Gastrocnemius medialis (tissue), 4 donors: ENCODE measurements at places on chromosomes 13 and 19.

GRCh38 chr19:9868983-9869617 lies 34.0 kb downstream of the PIN1 start:
- DNase-seq, result no peak

DNA sequence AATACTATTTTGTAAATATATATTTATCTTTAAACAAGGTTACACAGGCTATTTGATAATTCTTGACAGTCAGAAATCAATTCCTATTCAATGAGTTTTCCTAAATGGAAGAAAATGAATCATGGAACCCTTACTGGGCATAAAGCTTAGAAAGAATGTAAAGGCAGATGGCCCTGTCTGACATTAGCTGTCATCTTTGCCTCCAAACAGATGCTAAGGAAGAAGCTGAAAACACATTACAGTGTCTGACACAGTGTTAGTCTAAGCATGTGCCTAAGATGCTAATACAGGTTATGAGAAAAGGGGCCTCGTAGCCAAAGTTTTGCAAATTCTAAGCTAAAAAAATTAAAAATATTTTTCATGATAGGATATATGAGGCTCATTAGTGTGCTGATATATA lies 112.8 kb downstream of the ITGBL1 start:
- no peak for DNase-seq

GRCh38 chr19:28184997-28185396 lies 1028.0 kb downstream of the UQCRFS1 start:
- no peak for DNase-seq

- peak; percentile 61 for DNase-seq
Observed at GRCh38 chr19:4722671-4723594, 709 bp downstream of the DPP9 start.

DNA sequence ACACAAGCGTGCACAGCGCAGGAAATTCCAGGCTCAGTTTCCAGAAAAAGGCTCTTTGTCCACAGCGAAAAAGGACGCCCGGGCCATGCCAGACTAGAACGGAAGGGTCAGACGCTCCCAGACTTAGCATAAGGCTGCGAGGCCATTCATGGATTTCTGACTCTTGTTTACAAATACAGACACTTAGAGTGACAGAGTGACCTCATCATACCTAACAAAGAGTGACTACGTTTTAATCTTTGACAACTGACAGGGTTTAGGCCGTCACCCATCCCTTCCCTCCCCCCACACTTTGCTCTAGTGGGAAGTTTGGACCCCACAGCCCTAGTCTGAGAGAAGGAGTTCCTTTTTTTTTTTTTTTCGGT lies 418 bp upstream of the ZNF709 start:
- DNase-seq, result no peak

- DNase-seq, result no peak
Observed at GRCh38 chr19:30651691-30652090, 279.5 kb downstream of the ZNF536 start.
